Ascending aorta (tissue), 2 donors: ENCODE measurements at places on chromosomes 5 and 9. TPM values are rescaled to one million over a fixed set of nuclear protein-coding genes. Genes with fewer than 3 reads are reported as not detected.

Gene TAF11L10
- total RNA-seq, result not detected

DNA sequence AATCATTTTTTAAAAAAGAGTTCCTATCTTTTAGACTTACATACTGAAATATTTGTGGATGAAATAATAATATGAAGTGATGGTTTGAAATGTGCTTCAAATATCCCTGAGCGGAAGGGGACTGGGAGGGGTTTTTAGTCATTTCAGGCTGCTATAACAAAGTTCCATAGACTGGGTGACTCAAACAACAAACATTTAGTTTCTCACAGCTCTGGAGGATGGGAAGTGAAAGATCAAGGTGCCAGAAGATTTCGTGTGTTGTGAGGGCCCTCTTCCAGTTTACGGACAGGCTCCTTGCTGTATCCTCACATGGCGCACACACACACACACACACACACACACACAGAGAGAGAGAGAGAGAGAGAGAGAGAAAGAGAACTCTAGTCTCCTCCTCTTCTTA lies 27.1 kb upstream of the TEX10 start:
- H3K27me3 ChIP-seq, result no peaks in the 10 kb centered on the region
- no peaks in the 10 kb centered on the region for H3K36me3 ChIP-seq
- no peak overlapping the region for H3K27ac ChIP-seq
- no peaks in the 10 kb centered on the region for H3K4me1 ChIP-seq

- H3K4me3 ChIP-seq, result no peak overlapping the region
- DNase-seq, result no peak
- no peaks in the 10 kb centered on the region for H3K4me1 ChIP-seq
- no peaks in the 10 kb centered on the region for H3K27me3 ChIP-seq
- no peak overlapping the region for H3K27ac ChIP-seq
These were observed 25.0 kb upstream of the PALM2AKAP2 start for GRCh38 chr9:109755040-109755439.

DNA sequence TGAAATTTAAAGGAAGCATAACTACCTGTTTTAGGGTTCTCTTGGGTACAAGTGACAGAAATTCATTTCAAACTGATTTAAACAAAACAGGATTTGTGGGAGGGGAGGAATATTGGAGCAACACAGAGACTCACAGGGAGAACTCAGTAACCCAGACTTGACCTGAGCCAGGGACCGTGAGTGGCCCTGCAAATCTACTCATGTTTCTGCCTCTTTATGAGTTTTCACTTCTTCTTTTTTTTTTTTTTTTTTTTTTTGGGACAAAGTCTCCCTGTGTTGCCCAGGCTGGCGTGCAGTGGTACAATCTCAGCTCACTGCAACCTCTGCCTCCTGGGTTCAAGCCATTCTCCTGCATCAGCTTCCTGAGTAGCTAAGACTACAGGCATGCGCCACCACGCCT lies 405.6 kb upstream of the ZNF608 start:
- no peaks in the 10 kb centered on the region for H3K27me3 ChIP-seq
- no peak overlapping the region for H3K4me3 ChIP-seq
